ENCODE measurements at places on chromosomes 13 and 19.

DNA sequence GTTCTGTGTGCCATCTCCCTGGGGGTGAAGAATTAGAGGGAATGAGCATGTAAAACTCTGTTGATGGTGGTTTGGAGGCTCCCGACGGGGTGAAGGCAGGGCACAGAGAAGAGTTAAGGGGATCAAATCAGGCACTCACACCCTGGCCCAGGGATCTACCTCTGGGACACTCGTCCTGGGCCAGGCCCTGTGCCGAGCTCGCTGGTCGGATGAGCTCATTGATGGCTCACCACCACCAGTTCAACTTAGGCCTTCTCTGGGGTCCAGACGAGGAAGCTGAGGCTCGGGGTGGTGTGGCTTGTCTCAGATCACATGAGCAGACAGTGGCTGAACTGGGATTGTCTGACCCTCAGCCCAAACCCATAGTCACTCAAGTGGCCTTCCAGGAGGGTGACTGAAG, 1.6 kb downstream of the NACC1 start:
- H3K27me3 ChIP-seq, result no peaks in the 10 kb centered on the region
- no peak overlapping the region for H3K27ac ChIP-seq
- H3K36me3 ChIP-seq, result peaks cover 21% of the 10 kb centered on the region
- peaks cover 29% of the 10 kb centered on the region for H3K4me1 ChIP-seq
- no peak for DNase-seq

DNA sequence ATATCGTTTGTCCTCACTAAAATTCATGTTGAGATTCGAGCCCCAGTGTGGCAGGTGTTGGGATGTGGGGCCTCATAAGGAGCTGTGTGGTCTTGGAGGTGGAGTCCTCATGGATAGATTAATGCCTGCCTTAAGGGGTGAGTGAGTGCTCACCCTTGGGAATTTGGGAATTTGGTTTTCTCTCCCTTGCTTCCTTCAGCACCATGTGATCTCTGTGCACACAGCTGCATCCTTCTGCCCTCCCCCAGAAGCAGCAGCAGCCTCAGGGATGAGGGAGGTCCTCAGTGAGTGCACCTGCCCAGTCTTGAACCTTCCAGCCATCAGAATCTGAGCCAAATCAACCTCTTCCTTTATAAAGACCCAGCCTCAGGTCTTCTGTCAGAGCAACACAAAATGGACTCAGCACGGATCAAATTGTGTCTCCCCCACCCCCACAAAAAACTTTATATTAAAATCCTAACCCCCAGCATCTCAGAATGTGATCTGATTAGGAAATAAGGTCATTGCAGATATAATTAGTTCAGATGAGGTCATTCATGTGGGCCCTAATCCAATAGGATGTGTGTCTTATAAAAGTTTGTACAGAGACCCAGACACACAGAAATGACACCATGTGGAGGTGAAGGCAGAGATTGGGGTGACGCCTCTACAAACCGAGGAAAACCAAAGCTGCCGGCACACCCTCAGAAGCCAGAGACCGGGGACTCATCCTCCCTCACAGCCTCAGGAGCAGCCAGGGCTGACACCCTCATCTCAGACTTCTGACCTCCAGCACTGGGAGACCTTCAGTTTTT, 12.9 kb downstream of the CYTH2 start:
- H3K4me3 ChIP-seq, result no peak overlapping the region
- DNase-seq, result no peak
- H3K36me3 ChIP-seq, result peaks cover 4% of the 10 kb centered on the region
- H3K27ac ChIP-seq, result no peak overlapping the region

GRCh38 chr13:24085662-24086061, 74.9 kb upstream of the SPATA13 start:
- DNase-seq, result no peak
- no peaks in the 10 kb centered on the region for H3K27me3 ChIP-seq
- no peak overlapping the region for H3K27ac ChIP-seq
- peaks cover 7% of the 10 kb centered on the region for H3K4me1 ChIP-seq

- H3K4me3 ChIP-seq, result no peak overlapping the region
- no peaks in the 10 kb centered on the region for H3K36me3 ChIP-seq
- H3K4me1 ChIP-seq, result no peaks in the 10 kb centered on the region
- H3K27ac ChIP-seq, result no peak overlapping the region
- DNase-seq, result no peak
- H3K27me3 ChIP-seq, result no peaks in the 10 kb centered on the region
These were observed 1587.1 kb downstream of the PCDH9 start for GRCh38 chr13:65642996-65643395.

- H3K27me3 ChIP-seq, result no peaks in the 10 kb centered on the region
- DNase-seq, result peak; percentile 63
- no peak overlapping the region for H3K4me3 ChIP-seq
These were observed 96.6 kb downstream of the SIPA1L3 start for GRCh38 chr19:38003438-38004185.

DNA sequence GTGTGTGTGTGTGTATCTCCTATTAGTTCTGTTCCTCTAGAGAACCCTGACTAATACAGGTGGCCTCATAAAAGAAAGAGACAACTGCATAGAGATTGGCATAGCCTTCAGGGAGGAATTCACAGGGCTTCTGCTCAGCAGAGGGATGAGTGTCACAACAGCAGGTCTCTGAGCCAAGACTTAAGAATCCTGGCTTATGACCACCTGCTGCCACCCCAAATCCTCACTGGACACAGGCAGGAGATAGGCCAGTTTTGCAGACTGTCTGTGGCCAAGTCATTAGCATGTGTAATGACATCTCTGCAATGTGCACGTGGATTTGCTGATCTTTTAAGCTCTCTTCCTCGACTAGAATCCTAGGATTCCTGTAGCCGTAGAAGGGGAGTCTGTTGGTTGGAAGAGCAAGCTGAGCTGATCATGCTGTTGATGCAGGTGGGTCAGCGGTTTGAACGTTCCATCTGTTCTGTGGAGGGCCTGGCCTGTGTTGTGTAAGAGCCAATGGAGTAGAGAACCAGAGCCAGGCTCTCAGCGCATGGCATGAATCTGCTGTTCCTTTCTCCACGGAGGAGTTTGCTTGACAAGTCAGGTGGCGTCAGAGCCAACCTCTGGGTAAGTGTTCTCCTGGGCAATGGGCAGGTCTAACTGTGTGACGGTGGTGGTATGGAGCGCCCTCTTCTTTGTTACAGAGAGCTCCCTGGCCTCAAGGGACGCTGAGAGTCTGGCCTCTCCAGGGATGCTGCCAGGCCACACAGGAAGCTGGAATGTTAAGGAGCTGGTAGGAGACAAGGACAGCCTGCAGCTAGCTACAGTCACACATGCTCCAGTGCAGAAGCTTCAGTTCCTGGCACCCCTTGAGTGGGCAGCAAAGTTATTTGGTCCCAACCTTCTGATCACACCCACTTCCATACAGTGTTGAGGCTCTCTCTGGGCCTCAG, 503.1 kb downstream of the FOXO1 start:
- no peaks in the 10 kb centered on the region for H3K27me3 ChIP-seq
- peaks cover 21% of the 10 kb centered on the region for H3K4me1 ChIP-seq
- H3K36me3 ChIP-seq, result no peaks in the 10 kb centered on the region
- DNase-seq, result no peak
- no peak overlapping the region for H3K27ac ChIP-seq
- no peak overlapping the region for H3K4me3 ChIP-seq

GRCh38 chr13:36297366-36298338, at the start of gene CCDC169:
Gene CCDC169 (minus strand): TSS chr13:36297814. CDS start chr13:36297719, 95 bp downstream.
- DNase-seq, result peak; percentile 83
- H3K27ac ChIP-seq, result peak within 1 kb of the TSS; percentile 82

DNA sequence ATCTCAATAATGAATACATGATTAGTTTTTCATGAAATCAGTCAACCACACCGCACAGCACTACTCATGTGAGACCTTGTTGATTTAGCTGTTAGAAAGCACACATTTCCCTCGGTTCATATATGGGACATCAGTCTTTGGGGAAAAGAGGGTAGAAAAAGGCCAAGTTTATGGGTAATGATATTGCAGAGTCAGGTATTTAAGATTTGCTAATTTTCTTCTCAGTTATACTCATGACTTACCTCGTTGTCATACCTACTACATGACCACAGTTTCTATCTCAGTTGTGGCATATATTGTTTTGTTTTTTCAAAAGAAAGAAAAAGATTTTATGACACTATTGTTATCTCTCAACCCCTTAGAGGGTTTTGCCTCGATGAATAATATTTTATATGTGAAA, 165.6 kb downstream of the POU4F1 start:
- no peaks in the 10 kb centered on the region for H3K27me3 ChIP-seq
- no peaks in the 10 kb centered on the region for H3K4me1 ChIP-seq
- no peak overlapping the region for H3K27ac ChIP-seq
- H3K4me3 ChIP-seq, result no peak overlapping the region
- H3K36me3 ChIP-seq, result no peaks in the 10 kb centered on the region
- DNase-seq, result no peak

DNA sequence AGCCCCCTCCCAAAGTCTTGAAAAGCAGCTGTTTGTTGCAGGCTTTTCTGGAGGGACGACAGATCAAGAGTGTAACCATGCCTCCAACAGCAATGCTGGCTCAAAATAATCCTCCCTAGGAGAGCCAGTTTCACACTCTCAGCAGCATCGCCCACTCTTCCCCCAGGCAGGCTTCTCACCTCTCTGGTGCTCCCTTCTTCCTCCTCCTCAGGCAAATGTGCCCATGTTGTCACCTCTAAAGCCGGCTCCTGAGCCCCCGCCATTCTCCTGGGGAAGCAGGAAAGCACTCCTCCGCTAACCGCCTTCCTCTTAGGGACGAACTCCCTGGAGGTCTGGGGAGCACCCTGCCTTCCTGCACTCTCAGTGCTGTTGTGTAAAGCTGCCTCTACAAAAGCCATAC, 98.9 kb upstream of the SGCG start:
- no peak overlapping the region for H3K4me3 ChIP-seq
- no peak overlapping the region for H3K27ac ChIP-seq
- H3K4me1 ChIP-seq, result no peaks in the 10 kb centered on the region
- peaks cover 60% of the 10 kb centered on the region for H3K27me3 ChIP-seq
- no peaks in the 10 kb centered on the region for H3K36me3 ChIP-seq

DNA sequence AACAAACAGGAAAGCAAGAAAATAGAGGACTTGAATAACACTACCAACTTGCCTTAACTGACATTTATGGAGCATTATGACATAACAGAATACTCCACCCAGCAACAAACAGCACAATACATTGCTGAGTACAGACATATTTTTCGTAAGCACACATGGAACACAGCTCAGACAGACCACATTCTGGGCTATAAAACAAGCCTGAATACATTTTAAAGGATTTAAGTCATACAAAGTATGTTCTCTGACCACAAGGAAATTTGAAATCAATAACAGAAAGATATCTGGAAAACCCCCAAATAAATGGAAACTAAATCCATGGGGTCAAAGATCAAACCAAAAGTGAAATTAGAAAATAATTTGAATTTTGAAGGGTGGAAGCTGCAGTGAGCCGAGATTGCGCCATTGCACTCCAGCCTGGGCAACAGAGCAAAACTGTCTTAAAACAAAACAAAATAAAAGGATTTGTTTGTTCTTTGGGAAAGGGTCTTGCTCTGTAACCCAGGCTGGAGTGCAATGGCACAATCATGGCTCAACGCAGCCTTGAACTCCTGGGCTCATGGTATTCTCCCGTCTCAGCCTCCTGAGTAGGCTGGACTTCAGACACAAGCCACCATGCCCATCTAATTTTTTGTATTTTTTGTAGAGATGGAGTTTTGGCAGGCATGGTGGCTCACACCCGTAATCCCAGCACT, 5.6 kb downstream of the ZDHHC20 start:
- no peak overlapping the region for H3K4me3 ChIP-seq
- H3K27ac ChIP-seq, result no peak overlapping the region
- H3K36me3 ChIP-seq, result no peaks in the 10 kb centered on the region
- DNase-seq, result no peak
- H3K4me1 ChIP-seq, result peaks cover 19% of the 10 kb centered on the region
- no peaks in the 10 kb centered on the region for H3K27me3 ChIP-seq

DNA sequence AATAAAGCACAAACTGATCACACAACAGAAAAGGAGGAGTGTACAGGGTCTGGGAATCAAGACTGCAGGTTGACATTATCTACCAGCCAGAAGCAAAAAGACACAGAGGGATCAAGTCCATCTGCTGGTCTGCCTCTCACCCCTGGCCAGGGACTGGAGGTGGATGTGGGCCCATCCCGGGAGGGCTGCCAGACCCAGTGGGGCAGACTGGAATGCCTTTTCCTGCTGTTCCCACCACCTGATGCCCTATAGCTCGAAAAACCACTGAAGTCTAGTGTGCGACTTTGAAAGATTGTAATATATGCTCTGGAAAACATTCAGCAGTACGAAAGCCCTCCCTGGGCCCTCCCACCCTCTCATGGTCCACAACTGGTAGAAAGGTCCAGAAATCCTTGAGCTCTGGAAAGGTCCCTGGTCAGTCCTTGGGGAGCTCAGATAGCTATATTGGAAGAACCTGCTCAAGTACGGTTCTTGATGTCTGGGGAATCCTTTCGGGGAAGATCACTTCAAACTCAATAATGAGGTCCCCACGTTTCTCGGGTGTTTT, 2.6 kb downstream of the DNAJB1 start:
- H3K4me1 ChIP-seq, result peaks cover 55% of the 10 kb centered on the region
- H3K36me3 ChIP-seq, result peaks cover 34% of the 10 kb centered on the region
- peak overlapping the region; percentile 99 for H3K27ac ChIP-seq

- H3K4me1 ChIP-seq, result peaks cover 26% of the 10 kb centered on the region
- no peaks in the 10 kb centered on the region for H3K27me3 ChIP-seq
- DNase-seq, result peak; percentile 46
- 0 out of 2 replicates have a peak overlapping the region, but pooled peaks have one; percentile 44 for H3K4me3 ChIP-seq
- H3K27ac ChIP-seq, result no peak overlapping the region
These were observed 11.0 kb upstream of the BBC3 start for GRCh38 chr19:47241919-47242577.

- H3K27ac ChIP-seq, result no peak overlapping the region
- no peak overlapping the region for H3K4me3 ChIP-seq
- no peaks in the 10 kb centered on the region for H3K36me3 ChIP-seq
- H3K4me1 ChIP-seq, result no peaks in the 10 kb centered on the region
- H3K27me3 ChIP-seq, result no peaks in the 10 kb centered on the region
These were observed 699.0 kb downstream of the GPC5 start for GRCh38 chr13:92097337-92097903.

GRCh38 chr13:51632591-51633362, 48.5 kb downstream of the WDFY2 start:
- no peaks in the 10 kb centered on the region for H3K27me3 ChIP-seq
- H3K4me3 ChIP-seq, result no peak overlapping the region
- DNase-seq, result no peak

DNA sequence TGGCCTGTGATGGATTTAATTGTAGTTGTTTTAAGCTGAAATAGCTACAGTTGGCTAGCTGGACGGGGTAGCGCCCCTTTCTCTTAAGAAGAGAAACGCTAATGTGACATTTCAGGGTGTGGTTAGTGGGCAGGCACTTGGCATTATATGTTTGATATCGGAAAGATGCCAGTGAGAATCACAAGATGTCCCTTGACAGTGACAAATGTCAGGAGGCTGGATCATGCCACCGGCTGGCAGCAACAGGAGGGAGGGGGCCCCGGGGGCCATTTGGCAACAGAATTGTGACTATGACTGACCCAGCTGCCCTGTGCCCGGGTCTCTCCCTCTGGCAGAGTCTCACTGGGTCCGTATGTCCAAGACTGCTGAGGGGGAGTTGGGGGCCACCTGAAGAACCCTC, 4.7 kb downstream of the DCAF15 start:
- no peak for DNase-seq
- no peak overlapping the region for H3K27ac ChIP-seq
- peaks cover 15% of the 10 kb centered on the region for H3K36me3 ChIP-seq
- no peak overlapping the region for H3K4me3 ChIP-seq
- no peaks in the 10 kb centered on the region for H3K27me3 ChIP-seq

GRCh38 chr19:32406161-32407003, 812 bp downstream of the DPY19L3 start:
- no peaks in the 10 kb centered on the region for H3K27me3 ChIP-seq
- H3K4me1 ChIP-seq, result peaks cover 17% of the 10 kb centered on the region
- peak overlapping the region; percentile 93 for H3K4me3 ChIP-seq
- H3K36me3 ChIP-seq, result 0 out of 2 replicates have a peak, but pooled peaks cover 16% of the 10 kb centered on the region
- H3K27ac ChIP-seq, result no peak overlapping the region

GRCh38 chr19:45922281-45922680, 7.7 kb upstream of the NANOS2 start:
- H3K4me3 ChIP-seq, result no peak overlapping the region
- peaks cover 9% of the 10 kb centered on the region for H3K4me1 ChIP-seq
- H3K36me3 ChIP-seq, result no peaks in the 10 kb centered on the region
- H3K27ac ChIP-seq, result no peak overlapping the region
- no peak for DNase-seq
